ENCODE measurements at places on chromosomes 16 and 17.

GRCh38 chr16:69936751-69937211, 14.4 kb upstream of the CLEC18A start:
- DNase-seq, result no peak

- no peak for DNase-seq
Measured at GRCh38 chr16:48394355-48394703, 9.1 kb upstream of the SIAH1 start.

GRCh38 chr17:77396610-77397009, 255.8 kb downstream of the SEC14L1 start:
- no peak for DNase-seq

DNA sequence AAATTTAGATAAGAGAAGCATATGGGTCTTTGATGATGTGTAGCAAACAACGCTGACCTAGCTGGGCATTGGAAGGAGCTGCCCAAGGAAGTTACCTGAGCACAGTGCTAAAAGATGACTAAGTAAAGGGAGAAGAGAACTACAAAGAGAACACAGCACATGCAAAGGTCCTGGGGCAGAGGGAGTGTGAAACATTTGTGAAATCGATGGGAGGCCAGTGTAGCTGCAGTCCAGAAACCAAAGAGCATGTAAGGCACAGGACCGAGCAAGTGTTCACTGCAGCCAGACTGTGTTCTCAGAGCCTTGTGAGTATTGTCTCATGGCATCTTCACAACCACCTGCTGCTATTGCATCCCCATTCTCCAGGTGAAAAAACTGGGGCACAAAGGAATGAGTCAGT, 44.9 kb downstream of the ARHGAP27 start:
- DNase-seq, result no peak

DNA sequence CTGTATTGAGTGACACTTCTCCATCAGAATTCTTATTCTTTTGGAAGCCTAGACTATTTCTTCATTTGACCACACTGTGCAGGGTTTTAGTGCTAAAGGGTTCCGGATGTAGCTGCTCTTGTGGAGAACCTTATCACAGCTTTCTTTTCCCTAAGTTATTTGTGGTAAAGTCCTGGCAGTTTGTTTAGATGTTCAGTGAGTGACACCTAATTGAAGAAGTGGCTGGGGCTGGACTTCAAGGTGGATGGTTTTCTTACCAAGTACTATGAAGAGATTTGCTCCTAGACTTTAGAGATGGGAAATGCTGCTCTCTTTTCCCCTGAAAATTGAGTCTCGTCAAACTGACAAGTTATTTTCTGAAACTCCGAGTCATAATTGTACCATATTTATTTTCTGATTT, 144.0 kb upstream of the TBX2 start:
- no peak for DNase-seq

GRCh38 chr16:6891496-6891895, 441.1 kb upstream of the RBFOX1 start:
- peak; percentile 77 for DNase-seq

GRCh38 chr16:80704751-80705505, 99.5 kb downstream of the CDYL2 start:
- no peak for DNase-seq

DNA sequence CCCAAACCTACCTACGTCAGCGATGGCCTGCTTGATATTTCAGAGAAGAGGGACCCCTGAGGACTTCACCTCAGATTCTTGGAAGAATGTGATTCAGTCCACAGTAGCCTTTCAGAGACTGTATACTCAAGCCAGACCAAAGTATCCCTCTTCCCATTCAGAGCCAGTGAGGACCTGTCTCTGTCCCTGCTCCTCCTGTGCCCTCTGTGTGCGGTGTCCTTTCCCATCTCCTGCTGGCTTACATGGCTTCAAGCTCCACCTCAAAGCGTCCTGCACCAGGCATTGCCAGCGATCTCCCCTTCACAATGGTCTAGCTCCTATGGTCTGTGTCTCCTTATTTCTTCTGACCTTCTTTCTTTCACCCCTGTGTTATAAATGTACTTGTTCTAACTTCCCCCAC, 39.5 kb upstream of the HLF start:
- DNase-seq, result no peak

GRCh38 chr17:69187294-69187693, 41.3 kb downstream of the ABCA10 start:
- DNase-seq, result no peak

DNA sequence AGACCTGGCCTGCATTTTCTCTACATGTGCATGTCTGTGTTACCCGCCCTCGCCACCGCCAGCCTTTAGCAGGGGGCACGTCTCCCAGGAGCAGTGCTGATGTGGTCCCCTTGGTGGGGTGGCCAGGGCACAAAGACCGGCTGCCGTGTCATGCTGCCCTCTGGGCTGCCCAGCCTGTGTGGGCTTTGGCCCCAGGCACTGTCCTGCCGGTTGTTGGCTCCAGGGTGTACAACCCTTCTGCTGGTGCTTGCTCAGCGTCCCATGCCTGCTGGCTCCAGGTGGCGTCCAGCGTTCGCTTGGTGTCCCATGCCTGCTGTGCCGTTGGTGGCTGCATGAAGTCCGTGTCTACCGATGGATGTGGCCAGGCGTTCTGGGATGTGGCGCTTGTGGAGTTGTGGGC, 4.1 kb downstream of the BAIAP2 start:
- no peak for DNase-seq

DNA sequence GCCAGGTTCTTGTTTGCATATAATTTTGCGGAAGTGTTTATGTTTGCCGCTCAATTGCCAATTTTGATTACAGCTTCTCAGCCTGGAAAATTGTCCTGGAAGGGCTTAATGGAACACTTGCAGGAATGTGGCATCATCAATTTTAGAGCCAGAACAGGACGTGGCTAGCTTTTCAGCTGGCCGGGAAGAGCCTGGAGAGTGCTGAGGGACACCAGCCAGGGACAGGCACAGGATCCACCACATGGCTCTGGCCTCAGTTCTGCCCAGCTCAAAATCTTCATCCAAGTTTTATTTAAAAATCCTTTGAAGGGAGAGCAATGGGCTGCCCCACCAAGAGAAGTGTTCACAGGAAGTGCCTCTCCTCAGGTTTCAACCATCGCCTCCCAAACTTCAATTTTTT, 287.2 kb upstream of the HSBP1 start:
- no peak for DNase-seq

GRCh38 chr17:30104575-30105339, 11.9 kb upstream of the NSRP1 start:
- DNase-seq, result peak; percentile 53

DNA sequence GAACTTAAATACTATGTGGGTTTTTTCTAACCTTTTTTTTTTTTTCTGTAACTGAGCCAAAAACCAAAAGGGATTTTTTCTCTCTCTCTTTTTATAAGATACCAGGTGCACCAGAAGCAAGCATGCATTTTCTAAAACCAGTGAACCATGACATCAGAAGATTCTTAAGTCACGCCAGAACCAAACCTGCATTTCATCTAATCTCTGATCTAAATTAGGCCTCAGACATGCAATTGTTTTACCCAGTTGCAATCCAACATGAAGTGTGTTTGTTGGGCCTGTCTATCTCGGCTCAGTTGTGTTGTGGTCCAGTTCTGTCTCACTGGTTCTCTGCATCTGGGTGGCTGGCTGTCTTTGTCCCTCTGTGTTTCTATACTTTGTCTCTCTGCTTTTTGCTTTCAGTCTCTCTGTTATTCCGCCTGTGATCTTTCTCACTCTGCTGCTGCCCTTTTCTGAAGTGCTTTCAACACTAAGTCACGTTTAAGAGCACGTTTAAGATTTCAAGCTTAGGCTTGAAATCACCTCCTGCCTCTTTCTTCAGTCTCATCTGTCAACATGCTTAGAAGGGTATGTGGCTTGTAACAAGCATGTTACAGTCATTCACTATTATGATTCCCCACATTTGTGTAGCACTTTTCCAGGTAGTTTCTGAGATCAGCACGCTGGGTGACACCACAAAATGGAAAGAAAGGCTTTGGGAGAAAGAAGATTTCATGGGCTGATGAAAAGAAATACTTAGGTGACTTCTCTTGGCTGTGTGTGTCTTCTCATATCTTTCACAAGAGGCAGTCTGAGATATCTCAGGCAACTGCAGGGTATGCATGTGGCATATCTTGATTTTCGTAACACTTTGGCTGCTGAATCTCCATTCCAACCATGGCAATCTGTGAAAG, 488.9 kb downstream of the SHISA9 start:
- peak; percentile 24 for DNase-seq

DNA sequence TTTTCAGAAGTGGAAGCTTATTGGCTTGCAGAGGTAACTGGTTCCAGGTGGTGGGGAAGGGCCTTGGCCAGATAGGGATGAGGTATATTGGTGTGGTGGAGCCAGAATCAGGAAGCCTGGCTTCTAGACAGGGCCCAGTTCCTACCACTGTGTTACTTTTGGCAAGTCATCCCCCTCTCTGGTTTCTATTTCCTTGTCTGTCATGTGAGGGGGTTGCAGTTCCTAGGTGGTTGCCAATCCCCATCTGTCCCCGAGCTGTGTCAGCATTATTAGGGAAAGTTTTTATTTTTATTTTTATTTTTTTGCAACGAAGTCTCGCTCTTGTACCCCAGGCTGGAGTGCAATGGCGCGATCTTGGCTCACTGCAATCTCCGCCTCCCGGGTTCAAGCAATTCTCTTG, 3.0 kb downstream of the SMCR8 start:
- no peak for DNase-seq

- no peak for DNase-seq
Measured at GRCh38 chr17:82399601-82400101, 18.5 kb upstream of the HEXD start.

DNA sequence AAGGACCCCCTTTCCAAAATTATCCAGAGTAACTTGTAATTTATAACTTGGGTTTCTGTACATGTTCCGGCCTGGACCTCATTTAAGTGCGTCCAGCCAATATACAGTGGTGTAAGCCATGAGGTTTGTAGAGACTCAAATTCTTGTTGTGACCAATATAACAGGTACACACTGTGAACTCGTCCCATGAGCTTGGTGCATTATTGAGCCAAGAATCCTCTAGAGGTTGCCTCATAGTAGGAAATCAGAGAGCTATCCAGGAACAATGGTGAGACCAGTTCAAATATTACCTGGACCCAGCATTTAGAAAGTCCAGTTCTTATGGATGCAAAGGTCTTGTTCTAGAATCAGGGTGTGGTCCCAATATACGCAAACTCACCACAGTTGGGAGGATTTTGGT, 138.2 kb downstream of the NPIPB5 start:
- no peak for DNase-seq

DNA sequence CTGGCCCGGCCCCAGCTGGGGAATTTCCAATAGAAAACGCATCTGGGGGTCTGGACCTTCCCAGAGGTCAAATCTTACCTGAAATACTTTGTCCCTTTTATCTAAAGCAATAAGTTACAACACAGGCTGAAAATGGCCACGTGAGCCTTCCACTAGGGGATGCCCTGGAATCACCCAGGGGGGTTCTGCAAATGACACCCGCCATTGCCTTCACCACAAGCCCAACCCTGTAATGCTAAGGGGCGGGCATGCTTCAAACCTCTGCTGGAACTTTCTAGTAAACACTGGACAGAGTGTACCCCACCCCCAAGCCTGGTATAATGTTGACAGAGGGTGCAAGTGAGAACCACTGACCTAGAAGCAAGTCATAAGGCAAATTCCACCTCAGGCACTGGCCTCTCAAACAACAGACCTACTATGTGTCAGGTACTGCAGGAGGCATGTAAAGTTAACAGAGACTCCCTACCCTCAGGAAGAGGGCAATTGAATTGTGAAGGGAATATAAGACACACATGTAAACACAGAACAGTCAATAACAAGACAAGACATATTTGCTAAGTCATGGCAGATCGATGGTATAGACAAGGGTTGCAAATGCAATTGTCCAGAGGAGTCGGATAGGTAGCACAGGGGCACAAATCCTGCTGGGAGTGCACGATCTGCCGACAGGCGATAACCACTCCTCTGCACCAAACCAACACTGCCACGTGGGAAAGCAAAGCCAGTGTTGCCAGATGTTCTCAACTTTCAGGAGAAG, 59.0 kb downstream of the ARHGAP17 start:
- no peak for DNase-seq

DNA sequence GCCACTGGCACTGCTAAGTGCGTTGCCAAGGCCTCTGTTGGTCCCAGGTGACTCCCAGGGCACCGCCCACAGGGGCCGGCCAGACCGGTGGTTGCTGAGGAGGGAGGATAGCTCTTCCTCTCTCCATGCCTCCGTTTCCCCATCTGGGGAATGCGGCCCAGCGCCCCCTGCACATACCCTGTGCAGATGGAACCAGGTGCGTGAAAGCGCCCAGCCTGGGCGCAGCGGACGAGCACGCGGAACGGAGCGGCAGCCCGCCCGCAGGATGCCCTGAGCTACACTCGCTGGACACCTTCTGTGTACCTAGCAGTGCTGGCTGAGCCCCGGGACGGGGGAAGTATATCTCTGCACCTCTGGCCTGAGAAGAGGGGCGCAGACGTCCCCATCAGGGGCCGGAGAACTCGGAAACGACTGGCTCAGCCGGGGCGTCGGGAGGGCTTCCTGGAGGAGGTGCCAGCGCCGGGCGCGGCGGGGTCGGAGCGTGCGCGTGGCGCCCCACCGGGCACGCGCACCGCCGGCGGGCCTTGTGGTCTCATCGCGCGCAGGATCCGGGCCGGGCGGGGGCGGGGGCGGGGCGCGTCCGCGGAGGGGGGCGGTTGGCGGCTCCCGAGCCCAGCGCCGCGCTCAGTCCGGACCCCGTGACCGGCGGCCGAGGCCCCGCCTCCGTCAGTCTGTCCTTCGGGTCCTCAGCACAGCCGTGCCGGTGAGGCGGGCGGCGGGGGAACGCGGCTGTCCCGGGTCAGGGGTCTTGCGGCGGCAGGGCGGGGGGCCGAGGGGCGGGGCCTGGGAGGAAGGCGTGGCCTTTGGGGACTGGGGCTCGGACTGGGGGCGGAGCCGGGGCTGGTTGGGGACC, at the start of the genes CCDC78 and HAGHL:
CCDC78 (minus strand) TSS at position 6 of the 853 bp plus-strand sequence. CDS start 76 bp downstream, outside the sequence.
HAGHL (plus strand) TSS at position 669 of the 853 bp plus-strand sequence. CDS start 404 bp downstream, outside the sequence.
- peak; percentile 40 for DNase-seq

DNA sequence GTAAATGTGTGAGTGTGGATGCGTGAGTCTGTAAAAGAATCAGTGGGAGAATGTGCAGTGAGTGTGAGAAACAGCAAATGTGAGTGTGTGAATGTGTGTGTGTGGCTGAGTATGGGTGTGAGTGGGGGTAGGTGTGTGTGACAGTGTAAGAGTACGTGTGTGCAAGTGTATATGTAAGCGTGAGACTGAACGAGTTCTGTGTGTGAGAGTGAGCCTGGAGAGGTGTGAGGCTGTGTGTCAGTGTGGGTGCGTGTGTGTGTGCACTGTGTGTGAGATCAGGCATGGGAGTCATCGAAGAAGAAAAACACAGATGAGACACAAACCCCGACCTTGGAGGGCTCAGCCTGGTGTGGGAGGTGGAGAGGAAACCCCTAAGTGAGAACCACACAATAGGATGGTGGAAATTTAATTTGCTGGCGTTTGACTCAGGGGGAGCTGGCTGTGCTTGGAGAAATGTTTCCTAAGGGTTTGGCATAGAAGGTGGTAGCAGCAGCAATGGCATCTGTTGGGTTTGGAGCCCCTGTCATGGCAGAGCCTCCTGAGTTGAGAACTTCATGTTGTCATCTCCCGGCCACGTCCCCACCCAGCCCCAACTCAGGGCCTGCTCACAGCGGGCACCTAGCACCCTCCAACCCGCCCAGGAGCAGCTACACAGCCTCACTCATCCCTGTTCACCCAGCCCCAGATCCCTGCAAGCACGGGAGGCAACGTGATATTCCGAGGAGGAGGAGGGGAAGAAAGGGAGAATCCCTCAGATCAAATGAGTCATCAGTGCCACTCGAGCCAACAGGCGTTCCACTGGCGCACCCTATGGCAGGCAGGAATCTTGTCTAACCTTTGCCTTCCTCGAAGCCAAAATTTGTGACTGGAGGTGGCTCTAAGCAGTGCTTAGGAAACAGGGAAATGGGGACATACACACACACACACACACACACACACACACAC, 14.3 kb upstream of the NUBP1 start:
- peak; percentile 66 for DNase-seq

- DNase-seq, result no peak
Measured at GRCh38 chr17:7644775-7645174, 6.0 kb upstream of the ATP1B2 start.
